ENCODE measurements at places on chromosomes 13 and 19.

DNA sequence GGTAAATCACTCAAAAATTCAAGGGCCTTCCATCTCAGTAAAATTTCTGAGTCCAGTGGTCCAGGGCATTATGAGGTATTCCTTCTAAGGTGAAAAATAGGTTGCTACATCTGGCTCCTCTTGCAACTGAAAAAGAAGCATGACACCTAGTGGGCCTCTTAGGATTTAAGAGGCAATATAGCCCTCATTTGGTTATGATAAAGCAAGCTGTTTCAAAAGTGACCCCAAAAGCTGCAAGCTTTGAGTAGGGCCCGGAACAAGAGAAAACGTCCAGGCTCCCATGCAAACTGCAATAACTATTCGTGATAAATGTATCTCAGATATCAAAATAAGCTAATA is 1910.2 kb upstream of the PRR20A start:
- DNase-seq, result no peak

DNA sequence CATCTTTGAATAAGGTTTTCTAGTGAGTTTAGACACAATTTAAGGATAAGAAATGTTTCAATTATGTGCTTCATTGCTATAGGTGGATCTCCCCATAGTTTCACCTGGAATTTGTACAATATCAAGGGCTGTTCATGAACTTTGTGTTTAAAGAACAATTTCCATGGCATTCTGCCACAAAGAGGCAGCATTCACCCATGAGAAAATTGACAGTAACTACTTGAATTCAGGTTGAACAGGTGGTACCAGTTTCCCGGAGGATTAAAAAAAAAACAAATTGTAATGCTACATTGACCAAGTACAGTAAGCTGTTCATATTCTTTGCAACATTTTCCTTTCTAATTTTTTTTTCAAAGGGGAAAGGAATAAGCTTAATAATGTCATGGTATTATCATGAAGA is 9.1 kb downstream of the SLITRK5 start:
- DNase-seq, result no peak

- no peak for DNase-seq
Measured at GRCh38 chr19:1968279-1969175, 27.6 kb downstream of the CSNK1G2 start.

DNA sequence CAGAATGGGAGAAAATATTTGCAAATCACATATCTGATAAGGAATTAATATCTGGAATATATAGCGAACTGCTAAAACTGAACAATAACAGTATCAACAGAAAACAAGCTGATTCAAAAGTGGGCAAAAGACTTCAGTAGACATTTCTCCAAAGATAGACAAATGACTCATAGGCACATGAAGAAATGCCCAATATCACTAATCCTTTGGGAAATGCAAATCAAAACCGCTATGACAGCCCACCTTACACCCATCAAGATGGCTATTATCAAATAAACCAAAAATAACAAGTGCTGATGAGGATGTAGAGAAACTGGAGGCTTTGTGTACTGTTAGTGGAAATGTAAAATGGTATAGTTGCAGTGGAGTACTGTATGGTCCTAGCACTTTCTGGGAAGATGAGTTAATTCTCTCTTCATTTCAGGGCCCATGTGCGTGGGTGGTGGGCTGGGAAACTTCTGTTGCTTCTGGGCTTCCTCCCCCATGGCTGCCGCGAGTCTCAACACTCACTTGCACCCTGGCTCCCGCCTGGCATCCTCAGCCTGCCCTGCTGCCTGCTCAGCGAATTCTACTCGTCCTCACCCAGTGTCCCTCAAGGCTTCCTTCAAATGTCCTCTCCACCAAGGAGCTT is 12.4 kb upstream of the GJA3 start:
- DNase-seq, result no peak

GRCh38 chr13:30577401-30577852 is 40.3 kb upstream of the USPL1 start:
- peak; percentile 32 for DNase-seq

- no peak for DNase-seq
Measured at GRCh38 chr19:43812688-43813087, 10.4 kb upstream of the LYPD5 start.

DNA sequence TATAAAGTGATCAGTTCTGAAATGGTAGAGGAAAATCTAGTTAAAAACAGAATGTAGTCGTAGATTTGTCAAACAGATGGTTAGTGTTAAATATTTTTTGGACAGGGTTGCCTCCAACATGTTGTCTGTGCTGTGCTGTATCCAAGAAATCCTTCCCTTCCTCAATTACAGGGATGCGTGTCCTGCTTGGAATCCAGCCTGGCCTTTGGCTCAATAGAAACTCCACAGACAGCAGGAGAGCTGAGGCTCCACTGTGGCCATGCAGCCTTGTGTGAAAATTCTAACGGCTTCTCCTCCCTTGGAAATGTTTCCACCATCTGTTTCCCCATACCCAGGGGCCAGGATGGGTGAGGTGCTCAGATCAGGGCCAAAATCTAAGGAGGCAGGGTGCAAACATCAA is 67.7 kb upstream of the USP29 start:
- no peak for DNase-seq

DNA sequence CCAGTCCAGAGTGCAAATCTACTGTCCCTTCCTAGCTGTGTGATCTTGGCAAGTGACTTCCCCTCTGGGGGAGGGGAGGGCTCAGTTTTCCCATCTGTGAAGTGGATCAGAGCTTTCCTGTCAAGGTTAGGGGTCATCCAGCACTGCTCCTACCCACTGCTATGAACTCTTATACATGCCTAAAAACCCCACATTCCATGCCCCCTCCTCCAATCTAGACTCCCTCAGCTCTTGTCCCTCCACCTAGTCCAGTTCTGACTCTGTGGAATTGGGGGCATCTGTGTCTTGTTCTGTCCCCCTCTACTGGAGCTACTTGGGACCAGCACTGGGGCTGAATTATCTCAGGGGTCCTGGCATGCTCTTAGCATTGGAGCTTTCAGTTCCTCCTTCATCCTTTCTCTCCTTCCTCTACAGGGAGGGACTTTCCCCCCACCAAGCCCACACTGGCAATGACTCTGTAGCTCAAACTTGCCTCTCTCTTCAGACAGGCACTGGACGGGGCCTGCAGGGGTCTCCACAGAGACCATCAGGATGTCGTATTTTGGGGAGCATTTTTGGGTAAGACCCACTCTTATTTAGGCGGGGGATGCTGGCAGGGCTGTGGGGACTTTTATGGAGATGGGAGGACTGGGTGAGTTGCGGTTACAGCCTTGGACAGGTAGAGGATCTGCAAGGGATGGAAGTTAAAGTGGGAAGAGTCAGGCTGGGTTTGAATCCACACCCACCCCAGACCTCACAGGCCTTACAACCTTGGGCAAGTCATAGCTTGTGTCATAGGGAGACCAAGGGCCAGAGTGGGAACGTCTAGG is 3.6 kb downstream of the FCHO1 start:
- DNase-seq, result no peak

- no peak for DNase-seq
Measured at GRCh38 chr13:61463024-61463423, 47.4 kb upstream of the PCDH20 start.

DNA sequence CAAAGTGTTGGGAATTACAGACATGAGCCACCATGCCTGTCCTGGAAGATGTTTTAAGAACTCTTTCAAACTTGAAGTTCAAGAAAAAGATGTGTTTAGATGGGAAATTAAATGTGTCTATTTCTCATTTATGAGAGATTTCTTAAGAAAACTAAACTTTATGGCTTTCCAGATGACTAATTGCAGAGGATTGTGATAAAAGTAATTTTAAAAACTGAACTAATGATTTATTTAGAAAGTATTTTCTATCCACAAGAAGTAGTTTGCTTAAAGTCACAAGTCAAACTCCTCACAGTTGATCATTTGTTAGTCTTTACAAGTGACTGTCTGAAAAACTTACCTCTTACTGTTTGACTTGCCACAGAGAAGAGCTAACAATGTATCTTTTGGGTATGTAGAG is 89.6 kb upstream of the SPRY2 start:
- DNase-seq, result no peak

DNA sequence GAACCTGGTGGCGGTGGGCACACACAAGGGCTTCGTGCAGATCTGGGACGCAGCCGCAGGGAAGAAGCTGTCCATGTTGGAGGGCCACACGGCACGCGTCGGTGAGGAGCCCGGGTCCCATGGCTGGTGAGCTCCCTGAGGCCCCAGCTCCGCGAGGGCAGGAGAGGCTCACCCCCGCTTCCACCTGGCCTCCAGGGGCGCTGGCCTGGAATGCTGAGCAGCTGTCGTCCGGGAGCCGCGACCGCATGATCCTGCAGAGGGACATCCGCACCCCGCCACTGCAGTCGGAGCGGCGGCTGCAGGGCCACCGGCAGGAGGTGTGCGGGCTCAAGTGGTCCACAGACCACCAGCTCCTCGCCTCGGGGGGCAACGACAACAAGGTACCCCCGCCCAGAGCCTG is 7.3 kb upstream of the TEKTIP1 start:
- DNase-seq, result no peak

GRCh38 chr19:11375143-11375948 is 880 bp downstream of the SWSAP1 start:
- DNase-seq, result no peak

DNA sequence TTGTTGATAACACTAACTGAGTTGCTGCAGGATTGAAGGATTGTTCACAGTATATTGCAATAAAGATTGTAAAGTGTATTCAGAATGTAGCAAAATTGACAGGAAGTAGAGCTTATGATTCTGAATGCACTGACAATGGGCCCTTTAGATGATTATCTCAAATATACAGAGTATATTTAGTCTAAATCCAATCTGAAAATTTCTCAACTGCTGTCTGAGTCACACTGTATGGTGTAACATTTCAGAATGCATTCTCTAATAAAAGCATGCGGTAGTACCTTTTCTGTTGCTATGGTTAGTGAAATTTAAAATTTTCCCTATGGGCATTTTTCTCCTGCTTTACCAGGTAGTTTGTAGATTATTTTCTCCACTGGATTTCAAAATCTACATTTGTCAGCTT is 365.2 kb downstream of the PCDH17 start:
- DNase-seq, result peak; percentile 7

DNA sequence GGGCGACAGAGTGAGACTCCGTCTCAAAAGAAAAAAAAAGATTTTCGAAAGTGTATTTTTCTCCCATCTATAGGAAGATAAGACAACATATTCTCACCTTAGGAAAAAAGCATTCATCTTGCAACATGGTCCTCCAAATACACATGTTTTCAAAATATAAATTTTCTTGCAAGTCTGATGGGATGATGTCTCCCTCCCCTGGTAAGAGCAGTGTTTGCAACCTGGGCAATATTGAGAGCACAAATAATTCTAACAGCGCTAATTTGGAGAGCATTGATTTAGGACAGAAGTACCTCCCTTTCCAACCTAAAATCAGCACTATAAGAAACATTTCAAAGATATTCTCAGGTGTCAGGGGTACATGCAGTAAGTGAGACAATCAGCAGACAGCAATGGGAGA is 61.0 kb upstream of the SHISA2 start:
- no peak for DNase-seq

DNA sequence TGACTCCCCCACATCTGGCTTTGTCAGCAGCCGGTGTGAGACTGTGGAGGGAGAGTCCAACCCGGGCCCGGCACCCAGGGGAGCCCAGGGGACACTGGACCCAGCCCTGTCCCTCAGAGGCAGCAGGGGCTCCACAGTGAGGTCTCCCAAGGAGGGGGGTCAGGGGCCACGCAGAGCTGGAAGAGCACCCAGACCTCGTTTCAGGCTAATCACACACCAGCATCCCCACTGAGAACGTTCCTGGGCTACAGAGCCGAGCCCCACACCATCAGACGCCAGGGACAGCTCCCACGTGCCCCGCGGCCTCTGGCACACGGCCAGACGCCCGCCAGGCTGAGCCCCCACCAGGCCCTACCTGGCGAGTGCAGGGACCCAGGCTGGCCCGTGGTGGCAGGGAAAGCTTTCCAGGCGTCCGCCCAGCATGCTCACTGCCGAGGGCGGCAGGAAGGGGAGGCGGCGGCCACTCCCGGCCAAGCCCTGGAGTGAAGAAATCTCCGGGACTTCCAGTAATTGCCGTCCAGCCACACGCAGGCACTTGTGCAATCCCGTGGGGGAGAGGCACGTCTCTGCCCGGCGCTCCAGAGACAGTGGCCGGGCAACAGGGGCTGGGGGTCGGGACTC is 19.2 kb downstream of the SBNO2 start:
- DNase-seq, result no peak

- DNase-seq, result no peak
Measured at GRCh38 chr13:27011661-27012060, 159.9 kb downstream of the USP12 start.

DNA sequence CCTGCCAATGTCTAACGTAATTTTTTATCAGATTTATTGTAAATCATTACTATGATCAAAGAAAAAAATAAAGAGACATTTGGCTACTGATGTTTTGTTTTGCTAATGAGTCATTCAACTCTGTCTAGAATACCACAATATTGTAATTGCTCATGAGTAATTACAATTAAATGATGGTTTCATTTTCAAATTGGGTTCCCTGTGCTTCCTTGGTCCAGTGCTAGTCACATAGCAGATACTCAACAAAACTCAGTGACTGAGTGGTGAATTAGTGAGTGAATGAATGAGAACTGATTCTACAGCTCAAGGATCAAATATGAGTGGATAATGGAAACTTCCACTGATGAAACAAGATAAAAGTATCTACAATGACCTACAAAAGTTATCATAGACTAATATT is 304.7 kb downstream of the POU4F1 start:
- no peak for DNase-seq

DNA sequence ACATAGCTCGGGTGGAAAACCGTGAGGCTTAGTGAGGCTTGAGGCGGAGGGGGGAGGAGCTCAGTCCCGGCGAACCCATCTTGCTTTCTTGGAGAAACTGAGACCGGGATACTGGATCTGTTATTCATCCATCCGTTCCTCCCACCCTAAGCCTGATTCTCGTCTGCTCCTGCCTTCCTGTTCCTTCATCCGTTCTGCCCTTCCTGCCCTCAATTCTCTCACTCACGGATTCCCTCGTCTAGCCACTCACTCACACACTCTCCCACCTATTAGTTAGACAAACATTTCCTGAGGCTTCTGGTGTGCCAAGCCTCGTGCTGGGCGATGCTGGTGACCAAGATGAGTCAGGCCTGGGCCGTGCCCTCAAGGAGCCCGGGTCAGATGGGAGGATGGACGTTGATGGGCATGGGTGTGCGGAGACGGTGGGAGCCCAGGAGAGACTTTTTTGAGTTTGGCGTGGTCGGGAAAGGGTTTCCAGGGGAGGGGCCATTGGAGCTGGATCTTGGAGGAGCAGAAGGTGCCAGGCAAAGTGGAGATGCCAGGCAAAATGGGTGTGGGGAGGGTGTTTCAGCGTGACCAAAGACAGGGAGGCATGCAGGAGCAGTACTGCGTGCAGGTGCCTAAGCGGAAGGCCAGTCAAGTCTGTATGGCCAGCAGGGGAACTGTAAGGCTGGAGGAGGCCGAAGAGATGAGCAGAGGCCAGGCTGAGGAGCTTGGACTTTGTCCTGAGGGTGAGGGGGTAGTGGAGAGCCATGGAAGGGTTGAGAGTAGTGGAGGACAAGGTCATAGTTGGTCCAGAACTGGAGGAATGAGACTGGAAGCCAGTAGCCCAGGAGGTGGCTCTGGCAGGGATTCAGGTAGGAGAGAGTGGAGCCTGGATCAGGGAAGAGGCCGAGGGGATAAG is 7.4 kb upstream of the CNFN start:
- no peak for DNase-seq

GRCh38 chr13:29801737-29802305 is 48.6 kb downstream of the UBL3 start:
- DNase-seq, result no peak

- DNase-seq, result peak; percentile 52
Measured at GRCh38 chr19:50759886-50760285, 10.4 kb upstream of the GPR32 start.

All from COLO829 (cell line).